Hair follicle dermal papilla cell (primary cell): ENCODE measurements at places on chromosomes 1 and 21. TPM values are rescaled to one million over a fixed set of nuclear protein-coding genes. Genes with fewer than 3 reads are reported as not detected.

The SMCP gene
- total RNA-seq = not detected in 2 replicates

The DMRTA2 gene
- total RNA-seq = not detected in 2 replicates

The FCRL1 gene
- not detected in 2 replicates for total RNA-seq

The HEYL gene
- total RNA-seq = under 0.01 and 0.16 TPM in 2 replicates
